ENCODE measurements at places on chromosomes 6 and 20. TPM values are rescaled to one million over a fixed set of nuclear protein-coding genes. Genes with fewer than 3 reads are reported as not detected.

GRCh38 chr6:114878091-114878490 is 535.3 kb upstream of the HS3ST5 start:
- DNase-seq: no peak

DNA sequence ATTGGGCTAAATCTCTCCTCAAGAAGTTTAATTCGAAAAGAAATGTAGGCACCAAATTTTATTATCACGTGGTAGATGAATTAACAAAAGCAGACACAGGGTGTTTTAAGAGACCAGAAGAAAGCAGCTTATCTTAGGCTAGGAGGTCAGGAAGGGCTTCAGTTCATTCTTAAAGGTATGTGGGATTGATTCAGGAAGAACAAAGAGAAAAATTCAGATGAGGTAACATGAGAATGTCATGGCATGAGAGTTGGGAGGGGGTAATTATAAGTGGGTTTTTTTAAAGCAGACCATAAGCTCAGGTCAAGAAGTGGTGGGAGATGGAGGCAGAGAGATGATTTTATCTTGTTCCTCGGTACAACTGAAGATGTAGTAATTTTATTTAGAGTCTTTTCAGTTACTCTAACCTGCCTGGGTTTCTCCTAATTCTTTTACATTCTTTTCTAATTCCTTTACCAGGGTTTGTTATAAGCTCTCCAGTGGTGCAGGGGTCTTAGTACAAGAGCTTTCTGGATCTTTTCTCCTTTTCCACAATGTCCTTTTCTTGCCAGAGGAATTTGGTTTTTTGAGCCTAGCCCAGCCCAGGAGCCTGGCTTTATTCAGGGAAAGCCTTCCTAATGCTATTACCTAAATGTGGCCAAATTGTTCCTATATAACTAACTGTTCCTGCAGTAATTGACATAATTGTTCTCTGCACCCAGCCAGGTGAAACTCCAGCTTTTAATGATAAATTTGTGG is 474.1 kb upstream of the BTBD3 start:
- no peak for DNase-seq

DNA sequence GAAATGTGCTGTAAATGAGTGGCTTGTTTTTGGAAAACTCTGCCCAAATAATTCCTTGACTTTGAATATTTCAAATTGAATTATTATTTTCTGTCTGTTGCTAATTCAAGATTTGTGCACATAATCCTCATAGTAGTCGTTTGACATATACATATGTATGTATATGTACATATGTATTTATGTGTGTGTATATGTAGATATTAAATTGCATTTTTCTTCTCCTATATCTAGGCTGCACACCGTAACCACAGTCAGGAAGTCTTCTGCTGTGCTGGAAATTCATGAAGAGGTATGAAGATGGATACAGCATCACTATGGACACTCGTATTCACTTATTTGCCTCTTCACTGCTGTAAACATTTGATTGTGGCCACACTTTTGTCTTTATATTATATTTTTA is 29.6 kb downstream of the OPN5 start:
- no peak for DNase-seq

DNA sequence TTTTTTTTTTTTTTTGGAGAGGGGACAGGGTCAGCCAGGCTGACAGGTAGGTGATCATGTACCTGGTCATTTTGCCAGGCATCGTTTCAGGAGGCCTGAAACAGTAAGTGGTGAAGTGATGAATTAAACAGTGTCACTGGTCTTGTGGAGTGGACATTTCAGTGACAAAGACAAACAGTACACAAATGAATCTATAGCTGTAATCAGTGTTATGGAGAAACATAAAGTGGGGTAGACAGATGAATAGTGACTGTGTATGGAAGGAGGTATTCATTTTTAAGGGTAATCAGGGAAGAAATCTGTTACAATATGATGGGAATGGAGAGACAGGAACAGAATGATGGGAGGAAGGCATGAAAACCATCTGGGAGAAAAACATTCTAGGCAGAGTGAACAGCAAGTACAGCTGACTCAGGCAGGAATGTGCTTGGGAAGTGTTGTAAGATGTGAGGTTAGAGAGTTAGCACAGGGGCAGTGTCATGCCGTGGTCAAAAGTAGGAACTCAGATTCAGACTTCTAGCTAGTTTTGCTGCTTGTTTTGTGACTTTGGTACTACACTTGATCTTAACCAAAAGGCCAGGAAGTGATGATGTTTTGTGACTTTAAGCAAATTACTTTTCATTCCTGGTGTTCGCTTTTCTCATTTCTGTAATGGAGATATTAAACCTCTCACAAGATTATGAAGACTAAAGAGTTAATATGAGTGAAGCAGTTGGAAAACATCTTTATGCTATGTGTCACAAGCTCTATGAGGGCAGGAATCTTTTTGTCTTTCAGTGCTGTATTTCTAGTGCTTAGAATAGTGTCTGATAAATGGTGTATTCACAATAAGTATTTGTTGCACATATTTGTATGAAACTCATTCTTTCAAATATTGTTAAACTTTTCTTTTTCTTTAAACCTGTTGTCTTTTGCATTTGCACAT is 43.4 kb downstream of the QKI start:
- no peak for DNase-seq

- no peak for DNase-seq
These were observed 553.7 kb downstream of the CD83 start for GRCh38 chr6:14671261-14671681.

DOK5 gene
- total RNA-seq: 30.8 TPM

DNA sequence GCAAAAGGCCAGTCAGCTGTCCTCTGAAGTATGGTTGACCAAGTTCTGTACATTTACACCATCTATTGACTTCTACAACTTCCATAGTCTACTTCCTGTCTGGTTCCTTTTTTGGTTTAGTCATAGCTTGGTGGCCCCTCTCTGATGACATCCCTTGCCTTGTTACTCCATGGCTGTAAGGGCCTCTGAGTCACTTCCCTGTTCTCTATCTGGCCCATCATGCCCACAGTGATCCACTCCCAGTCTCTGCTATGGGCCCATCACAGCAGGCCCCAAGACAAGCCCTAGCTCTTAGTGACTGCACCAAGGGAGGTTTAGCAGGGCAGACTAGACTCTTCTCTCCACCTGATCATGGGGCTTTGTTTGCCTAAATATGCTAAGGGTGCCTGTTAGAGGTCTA is 441.6 kb downstream of the HACE1 start:
- no peak for DNase-seq

DNA sequence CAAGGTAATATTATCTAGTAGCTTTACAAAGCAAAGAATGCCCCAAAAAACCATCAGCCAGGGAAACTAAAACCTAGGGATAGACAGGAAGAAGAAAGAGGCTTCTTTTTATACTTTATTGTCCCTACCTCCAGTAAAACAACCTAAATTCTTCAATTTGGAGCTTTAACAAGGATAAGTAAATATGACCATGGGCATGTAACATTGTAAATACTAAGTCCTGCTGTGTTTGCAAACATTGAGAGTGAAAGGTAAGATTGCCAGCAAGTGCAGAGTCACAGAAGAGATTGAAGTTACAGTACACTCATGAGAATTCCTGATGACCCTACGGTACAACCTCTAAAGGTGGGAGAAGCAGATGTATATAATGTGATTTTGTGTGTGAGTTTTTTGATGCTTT is 117.2 kb downstream of the FOXO3 start:
- no peak for DNase-seq

DNA sequence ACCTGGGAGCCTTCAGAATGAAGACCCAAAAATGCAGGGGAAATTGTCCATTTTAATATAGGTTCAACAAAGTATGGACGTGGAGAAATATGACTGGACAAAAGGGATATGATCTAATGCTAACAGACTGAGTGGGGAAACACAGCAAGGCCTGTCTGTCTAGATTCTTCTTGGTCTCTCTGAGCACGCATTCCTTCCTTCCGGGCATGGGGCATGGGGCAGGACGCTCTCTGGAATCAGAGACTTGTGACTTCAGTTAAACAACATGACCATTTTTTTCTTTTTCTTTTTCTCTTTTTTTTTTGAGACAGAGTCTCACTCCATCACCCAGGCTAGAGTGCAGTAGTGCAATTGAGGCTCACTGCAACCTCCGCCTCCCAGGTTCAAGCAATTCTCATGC is 31.9 kb downstream of the ZBTB2 start:
- no peak for DNase-seq

TRIM15 gene
- total RNA-seq: not detected

GRCh38 chr20:32248043-32248442 is 29.4 kb upstream of the KIF3B start:
- DNase-seq: no peak

FLOT1 gene
- 191 TPM for total RNA-seq

DNA sequence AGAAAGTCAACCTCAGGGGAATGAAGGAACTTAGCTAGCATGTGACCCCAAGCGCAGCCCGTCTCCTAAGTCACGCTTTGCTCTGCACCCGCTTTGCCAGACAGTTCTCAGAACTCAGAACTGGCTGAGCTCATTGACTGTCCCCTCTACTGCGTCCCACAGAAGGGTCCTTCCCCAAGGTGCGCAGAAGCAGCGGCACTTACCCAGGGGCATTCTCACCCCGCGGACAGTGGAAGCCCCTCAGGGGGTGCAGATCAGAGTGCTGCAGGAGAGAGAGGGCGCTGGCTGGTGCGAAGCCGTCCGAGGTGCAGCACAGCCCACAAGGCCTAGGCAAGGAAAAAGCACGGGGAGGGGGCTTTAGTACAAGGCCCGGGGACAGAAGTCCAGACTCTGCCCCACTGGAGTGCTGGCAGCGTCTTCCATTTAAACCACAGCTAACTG is 807 bp downstream of the SNHG17 start:
- DNase-seq: peak; percentile 30

SLPI gene
- not detected for total RNA-seq

PLA2G7 gene
- 0.44 TPM for total RNA-seq

GRCh38 chr6:42451333-42452170 is at the start of gene TRERF1:
TSS of gene TRERF1 (minus strand) at chr6:42451926. CDS start at chr6:42269590, 182,336 bp downstream.
- DNase-seq: peak; percentile 66

DNA sequence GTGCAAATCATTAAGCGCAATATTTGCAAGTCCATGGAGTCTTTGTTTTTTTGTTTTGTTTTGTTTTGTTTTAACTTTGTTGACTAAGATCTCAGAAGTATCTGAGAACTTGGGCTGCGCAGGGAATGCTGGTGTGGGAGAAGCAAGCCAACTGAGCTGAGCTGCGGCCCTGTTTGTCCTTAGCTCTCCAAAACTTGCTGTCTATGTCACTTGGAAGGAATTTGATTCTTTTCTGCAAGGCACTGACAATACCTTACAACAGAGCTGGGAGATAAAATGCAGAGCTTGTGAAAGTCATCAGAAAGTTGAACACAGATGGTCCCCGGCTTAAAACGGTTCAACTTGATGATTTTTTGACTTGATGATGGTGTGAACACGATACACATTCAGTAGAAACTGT is 5.4 kb downstream of the SLC22A23 start:
- DNase-seq: no peak

CST4 gene
- not detected for total RNA-seq

GRCh38 chr6:147909640-147910039 is 401.1 kb downstream of the SAMD5 start:
- no peak for DNase-seq

PTK6 gene
- total RNA-seq: 0.17 TPM

DNA sequence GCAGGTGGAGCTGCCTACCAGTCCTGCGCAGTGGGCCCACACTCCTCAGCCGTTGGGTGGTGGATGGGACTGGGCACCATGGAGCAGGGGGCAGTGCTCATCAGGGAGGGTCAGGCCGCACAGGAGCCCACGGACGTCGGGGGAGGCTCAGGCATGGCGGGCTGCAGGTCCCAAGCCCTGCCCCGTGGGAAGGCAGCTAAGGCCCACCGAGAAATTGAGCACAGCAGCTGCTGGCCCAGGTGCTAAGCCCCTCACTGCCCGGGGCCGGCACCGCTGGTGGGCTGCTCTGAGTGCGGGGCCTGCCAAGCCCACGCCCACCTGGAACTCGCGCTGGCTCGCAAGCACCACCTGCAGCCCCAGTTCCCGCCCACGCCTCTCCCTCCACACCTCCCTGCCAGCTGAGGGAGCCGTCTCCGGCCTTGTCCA is 30.2 kb upstream of the ID4 start:
- no peak for DNase-seq

- no peak for DNase-seq
These were observed 88.2 kb upstream of the ATXN1 start for GRCh38 chr6:16849280-16849987.

SMAP1 gene
- 33.3 TPM for total RNA-seq
